ENCODE measurements at places on chromosomes 3 and 15.
A peak's percentile ranks its signal among the peaks of the same experiment; 100 is the strongest.

DNA sequence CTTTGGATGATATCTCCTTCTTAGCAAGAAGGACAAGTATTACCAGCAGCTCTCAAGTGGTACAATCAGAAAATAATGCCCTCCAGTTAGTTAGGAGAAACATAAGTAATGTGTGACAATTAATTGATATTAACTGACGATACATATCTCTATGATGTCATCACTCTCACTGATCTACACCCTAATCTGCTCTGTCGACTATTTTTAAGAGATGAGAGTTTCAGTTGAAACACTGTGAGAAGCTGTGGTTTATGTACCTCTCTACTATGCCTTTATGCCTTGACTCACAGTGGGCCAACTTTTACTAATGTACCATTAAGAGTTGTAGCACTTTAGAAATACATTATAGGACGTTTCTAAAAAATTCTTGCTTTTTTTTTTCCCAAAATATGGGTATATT is 8.6 kb downstream of the CEP152 start:
- no peak for DNase-seq

GRCh38 chr15:25178835-25179672 is 224.3 kb downstream of the SNRPN start:
- peak; percentile 3 for DNase-seq

- no peak for DNase-seq
Measured at GRCh38 chr3:182921665-182922355, 58.5 kb downstream of the DCUN1D1 start.

DNA sequence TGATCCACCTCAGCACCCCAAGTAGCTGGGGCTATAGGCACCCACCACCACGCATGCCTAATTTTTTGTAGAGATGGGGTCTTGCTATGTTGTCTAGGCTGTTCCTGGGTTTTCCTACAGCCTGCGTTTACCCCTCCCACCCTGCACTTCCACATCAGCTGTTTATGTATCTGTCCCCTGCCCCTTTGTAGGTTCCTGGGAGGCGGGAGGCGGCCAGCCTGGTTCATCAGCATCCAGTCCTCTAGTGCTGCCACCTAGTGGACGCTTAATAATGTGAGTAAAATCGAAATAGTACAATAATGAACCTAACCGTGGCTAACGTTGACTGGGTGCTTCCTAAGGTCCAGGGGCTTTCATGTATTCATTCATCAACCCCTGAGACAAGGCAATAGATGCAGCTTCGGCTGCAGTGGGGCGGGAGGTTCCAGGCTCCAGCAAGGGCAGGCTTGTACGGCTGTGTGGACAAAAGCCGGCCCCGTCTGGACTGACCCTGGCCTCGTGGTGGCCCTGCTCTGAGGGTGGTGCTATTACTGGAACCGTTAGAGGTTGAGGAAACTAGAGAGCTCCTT is 1.2 kb upstream of the LCTL start:
- DNase-seq, result peak; percentile 77

DNA sequence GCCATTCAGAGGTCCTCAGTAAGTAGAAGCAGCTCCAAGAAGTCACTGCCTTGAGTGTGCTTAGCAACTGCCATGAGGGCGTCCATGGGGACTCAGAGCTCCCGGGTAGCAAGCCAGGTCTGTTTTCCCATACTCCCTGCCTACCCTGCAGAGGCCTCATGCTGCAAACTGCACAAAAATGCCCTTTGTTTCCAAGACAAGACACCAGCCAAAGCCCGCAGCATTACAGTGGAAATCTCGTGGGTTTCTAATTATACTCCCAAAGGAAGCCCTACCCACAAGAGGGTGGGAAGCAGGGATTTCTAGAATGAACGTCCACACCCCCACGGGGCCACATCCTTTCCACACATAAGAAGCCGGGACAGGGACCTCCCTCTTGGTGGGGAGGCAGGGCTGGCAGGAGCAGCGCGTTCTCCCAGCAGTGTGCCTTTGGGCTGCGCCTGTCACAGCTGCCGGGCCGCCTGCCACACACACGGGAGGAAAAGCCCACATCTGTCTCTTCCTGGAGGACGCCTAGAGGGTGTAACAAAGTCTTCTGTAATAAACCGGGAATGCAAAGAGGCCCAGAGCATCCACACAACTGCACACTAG is 31.1 kb downstream of the FAM174B start:
- DNase-seq, result no peak

- no peak for DNase-seq
Measured at GRCh38 chr3:30658328-30659052, 52.1 kb downstream of the TGFBR2 start.

GRCh38 chr3:170372190-170372879 is 14.8 kb downstream of the SKIL start:
- DNase-seq, result no peak

- peak; percentile 17 for DNase-seq
Measured at GRCh38 chr3:157501863-157502262, 1.4 kb downstream of the VEPH1 start.

DNA sequence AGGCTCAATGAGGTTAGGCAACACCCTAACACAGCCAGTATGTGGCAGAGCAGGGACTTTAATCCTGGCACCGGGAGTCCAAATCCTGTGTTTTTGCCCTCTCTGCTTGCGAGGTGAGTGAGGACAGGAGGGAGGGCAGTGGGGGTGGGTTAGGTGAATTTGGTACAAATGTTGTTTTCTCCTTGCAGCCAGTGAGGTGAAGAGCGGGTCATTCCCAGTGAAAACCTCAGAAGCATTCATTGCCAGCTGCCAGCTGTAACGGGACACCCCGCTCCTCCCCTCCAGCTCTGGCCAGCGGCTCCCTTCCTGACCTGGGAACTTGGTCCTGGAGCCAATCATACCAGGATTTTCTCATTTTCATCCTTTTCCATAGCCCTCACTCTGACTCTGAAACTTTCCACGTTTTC is 45.7 kb upstream of the RAB6B start:
- no peak for DNase-seq

- peak; percentile 62 for DNase-seq
Measured at GRCh38 chr15:37106490-37107001, 6.2 kb upstream of the MEIS2 start.

DNA sequence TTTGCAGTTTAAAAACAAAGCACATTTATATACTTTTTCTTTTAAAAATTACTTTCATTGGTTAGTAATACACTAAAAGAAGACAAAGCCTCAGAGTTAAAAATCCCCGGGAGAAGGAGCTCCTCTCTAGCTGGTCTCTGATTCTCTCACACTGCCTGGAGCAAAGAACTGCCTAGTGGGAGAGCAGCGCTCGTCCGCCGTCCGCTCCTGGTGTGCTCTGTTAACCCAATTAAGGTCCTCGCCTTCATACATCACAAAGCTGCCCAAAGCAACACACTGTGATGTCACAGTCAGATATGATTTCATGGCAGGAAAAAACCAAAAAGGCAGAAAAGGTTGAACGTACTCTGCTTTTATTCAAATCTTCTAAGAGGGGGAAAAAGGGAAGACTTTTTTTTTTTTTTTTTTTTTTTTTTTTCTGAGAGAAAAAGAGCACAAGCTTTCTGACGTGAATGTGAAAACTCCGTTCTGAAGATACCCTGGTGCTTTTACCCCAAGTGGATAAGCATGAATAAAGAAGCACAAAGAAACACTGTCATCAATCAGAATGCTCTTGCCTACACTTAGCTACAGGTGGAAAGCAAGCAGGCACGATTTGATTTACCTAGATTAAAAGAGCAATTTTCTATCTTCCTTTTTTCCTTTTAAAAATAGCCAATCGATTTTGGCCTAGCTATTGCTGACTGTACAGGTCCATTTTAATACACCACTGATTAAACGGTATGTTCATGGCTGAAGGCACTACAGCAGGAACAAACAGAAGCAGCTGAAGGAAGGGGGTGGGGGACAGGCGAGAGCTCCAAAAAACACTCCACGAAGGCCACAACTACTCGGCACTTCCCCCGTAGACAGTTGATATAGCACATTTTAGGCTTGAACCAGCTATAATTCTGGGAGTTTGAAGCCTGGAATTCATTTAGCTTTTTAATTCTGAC is 115.2 kb downstream of the TIGIT start:
- DNase-seq, result peak; percentile 13

DNA sequence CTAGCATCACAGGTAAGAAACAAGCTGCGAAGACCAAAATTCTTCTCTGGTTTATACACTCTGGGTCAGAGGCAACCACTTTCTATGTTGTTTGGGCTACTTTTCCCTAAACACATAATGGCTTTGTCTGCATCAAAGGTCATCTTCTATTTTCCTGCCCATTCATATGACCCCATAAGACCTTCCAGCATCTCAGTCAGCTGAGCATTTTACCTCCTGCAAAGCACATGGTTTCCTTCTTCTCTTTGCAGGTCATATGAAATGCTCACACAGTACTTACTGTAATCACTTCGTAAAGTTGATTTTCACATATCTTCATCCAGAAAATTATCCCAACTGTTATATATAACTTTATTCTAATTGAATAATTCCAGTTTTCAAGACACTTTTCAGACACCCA is 34.8 kb downstream of the LIPC start:
- no peak for DNase-seq

DNA sequence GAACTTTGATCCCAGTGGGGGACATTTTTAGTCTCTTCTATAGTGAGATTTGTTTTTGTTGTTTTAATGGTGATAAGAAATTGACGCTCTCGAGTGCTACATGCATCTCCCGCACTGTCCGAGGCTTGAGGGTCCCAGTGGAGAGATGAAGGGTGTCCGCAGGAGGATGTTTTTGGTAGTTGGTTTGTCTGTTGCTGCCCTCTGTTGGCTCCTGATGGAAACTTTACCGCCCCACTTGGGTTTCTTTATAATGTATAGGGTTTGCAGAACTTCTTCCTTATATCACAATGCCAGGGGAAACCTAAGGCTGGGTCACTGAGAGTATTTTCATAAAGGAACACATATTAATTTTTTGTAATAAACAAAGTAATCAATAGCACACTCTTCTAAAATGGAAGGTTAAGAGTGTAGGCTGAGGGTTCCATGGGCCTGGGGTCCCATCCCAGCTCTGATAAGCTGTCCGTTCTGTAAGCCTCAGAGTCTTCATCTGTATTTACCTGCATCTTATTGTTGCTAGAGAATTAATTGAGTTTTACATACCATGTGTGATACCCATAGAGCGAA is 185.3 kb upstream of the FEZF2 start:
- DNase-seq, result peak; percentile 69

GRCh38 chr15:48632651-48633050 is 12.9 kb downstream of the FBN1 start:
- no peak for DNase-seq

DNA sequence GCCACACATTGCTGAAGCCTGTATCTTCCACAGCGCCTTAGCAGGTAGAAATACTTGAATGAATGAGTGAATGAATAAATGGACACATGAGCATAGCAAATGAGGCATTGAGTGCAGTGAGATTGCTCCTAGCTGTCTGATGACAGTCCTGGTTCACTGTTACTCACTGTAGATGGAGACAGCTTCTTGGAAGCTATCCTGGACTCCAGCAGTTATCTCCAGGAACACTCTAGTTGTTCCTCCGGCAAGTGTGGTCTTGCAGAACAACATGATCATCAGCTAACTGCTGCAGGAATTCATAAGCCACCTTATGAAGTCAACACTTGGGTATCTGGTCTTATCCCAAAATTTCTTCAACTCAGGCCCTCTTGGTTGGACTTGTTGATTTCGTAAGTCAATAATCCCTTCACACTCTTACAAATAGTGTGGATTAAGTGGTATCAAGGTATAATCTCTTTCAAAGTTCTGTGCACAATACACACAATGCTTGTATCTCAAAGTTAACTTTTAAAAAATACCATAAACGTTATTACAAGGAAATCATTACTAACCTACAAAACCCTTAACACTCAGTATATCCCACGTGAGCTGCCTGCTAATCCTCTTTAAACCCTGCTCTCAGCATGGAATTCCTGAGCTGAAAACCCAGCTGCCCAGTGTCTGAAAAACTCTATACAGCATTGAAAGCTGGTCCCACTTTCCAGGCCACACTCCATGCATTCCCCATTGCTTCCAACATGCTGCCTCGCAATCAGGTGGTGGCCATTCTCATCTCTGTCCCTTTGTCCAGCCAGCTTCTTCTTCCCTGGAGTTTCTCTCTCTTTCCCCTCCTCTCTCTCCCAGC is 14.4 kb upstream of the ZBTB38 start:
- no peak for DNase-seq

- no peak for DNase-seq
Measured at GRCh38 chr15:63909819-63910437, 76.2 kb upstream of the HERC1 start.

GRCh38 chr3:44106756-44107155 is 134.9 kb upstream of the TOPAZ1 start:
- no peak for DNase-seq

DNA sequence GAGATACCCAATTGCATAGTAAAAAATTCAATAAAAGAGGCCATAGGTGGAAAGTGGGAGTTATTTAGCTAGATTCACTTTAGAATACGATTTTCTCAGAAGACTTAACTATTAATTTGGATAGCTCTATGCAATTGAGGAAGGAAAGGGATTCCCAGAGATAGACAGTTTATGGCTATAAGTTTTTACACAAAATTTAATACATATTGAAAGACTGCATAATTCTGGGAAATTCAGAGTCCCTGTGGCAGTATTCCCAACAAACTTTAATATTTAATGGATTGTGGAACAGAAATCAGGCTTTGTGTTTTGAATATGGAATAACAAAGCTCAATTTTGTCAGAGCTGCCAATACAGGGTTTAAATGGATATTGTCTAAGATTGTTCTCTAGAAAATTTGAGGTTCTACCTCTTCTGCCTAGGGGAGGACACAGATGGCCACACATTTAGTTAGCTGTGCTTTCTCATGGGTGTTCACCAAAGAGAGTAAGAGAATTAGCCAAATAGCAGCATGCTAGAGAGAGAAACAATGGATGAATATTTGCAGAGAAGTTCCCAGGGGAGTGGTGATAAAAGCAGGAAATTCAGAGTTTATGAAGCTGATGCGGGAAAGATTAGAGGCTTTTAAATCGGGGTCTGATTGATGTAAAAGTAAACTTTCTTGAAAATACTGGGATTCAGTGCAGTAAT is 8.5 kb downstream of the ISL2 start:
- DNase-seq, result no peak

- DNase-seq, result no peak
Measured at GRCh38 chr15:43966646-43967045, 139.8 kb downstream of the WDR76 start.

- no peak for DNase-seq
Measured at GRCh38 chr15:96693990-96694517, 363.6 kb downstream of the NR2F2 start.

- no peak for DNase-seq
Measured at GRCh38 chr3:23038471-23038870, 164.7 kb upstream of the UBE2E2 start.

DNA sequence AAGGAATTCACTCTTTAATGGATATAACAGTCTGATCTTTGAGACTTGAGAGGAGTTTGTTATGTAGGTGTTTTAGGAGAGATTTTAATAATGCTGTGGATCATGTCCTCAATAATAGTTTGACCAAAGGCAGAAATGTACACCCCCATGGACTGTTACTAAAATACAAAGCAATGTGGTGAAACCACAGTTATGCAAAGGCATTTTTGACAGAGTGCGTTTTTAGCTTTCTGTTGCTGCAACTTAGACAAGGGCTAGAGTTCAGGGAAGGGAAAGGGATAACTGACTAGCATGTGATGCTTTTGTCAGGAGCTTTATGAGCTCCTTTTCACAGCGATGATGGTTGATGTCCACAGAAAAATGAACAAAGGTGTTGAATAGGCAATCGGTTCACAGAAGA is 3.6 kb upstream of the STARD5 start:
- no peak for DNase-seq
